AG10803 (cell line): ENCODE measurements at places on chromosomes 1 and 21.

DNA sequence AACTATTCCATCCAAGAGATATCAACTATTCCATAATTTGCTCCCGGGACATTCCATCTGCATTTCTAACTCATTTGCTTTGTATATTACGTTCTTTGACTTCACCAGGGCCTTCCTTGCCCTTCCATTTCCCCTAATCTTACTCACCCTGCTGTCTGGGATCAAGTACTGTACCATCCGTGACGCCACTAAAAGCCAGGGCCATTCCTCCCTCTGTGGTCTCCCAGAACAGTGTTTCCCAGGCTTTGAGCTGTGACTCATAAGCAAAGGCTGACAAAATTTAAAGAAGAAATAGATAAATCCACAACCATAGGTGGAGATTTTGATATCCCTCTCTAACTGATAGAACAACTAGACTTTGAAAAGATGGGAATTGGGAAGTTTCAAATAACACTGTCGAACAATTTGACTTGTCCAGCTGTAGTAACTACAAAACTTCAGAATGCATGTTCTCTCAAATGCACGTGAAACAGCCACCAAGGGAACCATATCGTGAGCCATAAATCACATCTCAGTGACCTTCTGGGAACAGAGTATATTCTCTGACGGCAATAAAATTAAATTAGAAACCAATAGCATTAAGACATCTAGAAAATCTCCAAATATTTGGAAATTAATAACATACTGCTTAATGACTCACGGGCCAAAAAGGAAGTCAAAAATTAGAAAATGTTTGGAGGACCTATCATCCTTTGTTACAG, 501.0 kb downstream of the SETD4 start:
- peak; percentile 95 for DNase-seq

GRCh38 chr21:31414263-31415000, 70.4 kb upstream of the TIAM1 start:
- no peak for DNase-seq

DNA sequence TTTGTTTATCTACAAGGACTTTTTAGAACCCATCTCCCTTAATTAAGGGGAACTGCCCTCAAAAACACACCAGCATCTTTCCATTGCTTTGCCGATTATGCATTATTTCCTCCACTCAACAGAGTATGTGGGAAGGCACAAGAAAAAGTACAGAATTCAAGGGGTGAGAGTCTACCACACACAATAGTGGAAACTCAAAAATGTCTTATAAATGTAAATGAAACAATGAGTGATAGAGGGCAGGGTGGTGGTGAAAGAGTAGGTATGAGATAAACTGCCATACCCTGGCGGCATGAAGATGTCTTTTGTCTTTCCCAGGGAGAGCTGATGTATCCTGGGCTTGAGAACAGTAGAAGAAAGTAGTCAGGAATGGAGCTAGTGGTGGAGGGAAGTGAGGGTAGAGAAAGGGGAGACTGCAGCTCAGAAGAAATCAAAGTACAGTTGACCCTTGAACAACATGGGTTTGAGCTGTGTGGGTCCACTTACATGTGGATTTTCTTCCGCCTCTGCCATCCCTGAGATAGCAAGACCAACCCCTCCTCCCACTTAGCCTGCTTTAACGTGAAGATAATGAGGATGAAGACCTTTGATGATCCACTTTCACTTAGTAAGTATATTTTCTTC, 24.4 kb downstream of the CD58 start:
- DNase-seq, result no peak

DNA sequence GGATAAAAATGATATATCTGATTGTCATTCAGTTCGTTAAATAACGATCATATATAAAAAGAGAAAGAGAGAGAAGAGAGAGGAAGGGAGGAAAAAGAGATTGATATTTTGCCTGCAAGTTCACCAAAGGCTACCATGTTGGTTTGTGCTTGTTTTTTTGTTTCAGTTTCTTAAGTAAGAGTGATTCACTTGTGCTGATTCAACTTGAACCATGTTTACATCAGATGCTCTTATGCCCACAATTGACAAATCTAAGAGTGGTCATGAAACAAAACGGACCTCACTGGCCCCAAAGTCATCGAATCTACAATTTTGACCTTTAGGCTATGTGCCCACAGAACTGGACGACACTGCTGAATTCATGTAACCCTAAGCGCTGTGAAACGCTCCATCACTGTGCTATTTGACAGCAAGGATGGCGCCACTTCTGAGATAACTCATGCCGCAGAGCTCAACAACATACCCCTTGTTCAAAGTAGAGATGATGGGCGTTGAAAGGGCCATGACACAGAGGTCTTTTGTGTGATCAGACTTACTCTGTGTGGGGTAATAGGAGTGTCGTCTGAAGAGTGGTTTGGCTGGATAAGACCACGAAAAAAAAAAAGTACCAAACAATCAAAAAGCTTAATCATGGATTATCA, 481.4 kb downstream of the SETD4 start:
- peak; percentile 52 for DNase-seq

DNA sequence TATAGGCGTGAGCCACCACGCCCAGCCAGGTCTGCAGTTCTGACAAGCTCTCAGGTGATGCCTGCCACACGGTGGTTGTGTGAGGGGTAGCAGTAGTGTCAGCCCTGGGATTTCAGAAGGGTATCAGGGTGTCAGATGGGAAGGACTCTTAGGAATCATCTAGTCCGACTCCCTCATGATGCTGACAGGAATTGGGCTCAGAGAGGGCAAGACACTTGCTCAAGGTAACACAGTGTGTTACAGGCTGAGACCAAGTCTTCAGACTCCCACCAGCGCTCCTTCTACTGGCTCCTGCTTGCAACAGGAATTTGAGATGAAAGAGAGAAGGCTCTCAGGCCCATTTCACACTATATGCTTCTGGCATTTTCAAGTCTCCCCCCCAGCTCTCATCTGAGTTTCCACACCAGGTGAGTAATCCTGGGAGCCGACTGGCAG, 6.9 kb downstream of the HTR1D start:
- DNase-seq, result no peak

- DNase-seq, result no peak
Observed at GRCh38 chr21:42296501-42296900, 18.7 kb downstream of the TFF3 start.

DNA sequence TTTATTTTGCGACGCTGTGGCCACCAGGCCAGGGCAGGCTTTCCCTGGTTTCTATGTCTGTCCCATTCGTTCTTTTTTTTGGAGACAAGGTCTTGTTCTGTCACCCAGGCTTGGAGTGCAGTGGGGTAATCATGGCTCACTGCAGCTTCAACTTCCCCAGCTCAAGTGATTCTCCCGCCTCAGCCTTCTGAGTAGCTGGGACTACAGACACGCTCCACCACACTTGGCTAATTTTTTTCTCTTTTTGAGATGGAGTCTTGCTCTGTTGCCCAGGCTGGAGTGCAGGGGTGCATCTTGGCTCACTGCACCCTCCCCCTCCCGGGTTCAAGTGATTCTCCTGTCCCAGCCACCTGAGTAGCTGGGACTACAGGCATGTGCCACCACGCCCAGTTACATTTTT, 43.4 kb upstream of the WNT4 start:
- no peak for DNase-seq

- DNase-seq, result no peak
Observed at GRCh38 chr1:228901936-228902681, 166.8 kb downstream of the RHOU start.

DNA sequence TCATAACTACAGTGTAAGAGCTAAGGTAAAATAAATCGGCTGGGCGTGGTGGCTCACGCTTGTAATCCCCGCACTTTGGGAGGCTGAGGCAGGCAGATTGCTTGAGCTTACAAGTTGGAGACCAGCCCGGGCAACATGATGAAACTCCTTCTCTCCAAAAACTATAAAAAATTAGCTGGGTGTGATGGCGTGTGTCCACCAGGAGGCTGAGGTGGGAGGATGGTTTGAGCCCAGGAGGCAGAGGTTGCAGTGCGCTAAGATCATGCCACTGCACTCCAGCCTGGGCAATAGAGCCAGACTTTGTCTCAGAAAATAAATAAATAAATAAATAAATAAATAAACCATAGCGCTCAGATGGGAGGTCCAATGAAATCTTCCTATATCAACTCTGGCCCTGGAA, 16.7 kb upstream of the FAM110D start:
- DNase-seq, result no peak

- peak; percentile 91 for DNase-seq
Observed at GRCh38 chr1:95086949-95087533, 14.3 kb upstream of the ALG14 start.

DNA sequence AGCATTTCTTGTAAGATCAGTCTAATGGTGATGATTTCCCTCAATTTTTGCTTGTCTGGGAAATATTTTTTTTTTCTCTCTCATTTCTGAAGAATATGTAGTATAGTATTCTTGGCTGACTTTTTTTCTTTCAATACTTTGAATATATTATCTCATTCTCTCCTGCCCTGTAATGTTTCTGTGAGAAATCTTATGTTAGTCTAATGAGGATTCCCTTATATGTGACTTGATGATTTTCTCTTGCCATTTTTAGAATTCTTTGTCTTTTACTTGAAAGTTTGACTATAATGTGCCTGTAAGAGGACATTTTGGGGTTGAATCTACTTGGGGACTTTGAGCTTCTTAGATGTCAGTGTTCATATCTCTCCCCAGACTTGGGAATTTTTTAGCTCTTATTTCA, 40.0 kb upstream of the PCBP3 start:
- DNase-seq, result no peak

DNA sequence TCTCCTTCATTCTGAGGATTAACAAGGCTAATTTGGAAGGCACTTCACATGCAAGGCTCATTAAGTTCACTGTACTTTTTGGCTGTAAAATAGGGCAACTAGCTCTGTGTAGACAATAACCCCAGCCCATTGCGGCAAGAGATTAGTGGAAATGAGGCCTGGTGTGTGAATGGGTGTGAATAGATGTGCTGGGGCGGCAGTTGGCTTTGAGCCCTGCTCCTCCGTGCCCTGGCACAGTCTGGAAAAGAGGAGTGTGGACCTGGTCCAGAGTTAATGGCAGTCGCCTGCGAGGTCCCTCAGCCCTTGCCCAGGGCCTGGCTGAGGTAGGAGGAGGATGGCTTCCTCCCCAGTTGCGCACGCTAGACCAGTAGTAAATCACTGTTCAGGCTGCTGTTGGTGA, 4.8 kb downstream of the KISS1 start:
- DNase-seq, result no peak

DNA sequence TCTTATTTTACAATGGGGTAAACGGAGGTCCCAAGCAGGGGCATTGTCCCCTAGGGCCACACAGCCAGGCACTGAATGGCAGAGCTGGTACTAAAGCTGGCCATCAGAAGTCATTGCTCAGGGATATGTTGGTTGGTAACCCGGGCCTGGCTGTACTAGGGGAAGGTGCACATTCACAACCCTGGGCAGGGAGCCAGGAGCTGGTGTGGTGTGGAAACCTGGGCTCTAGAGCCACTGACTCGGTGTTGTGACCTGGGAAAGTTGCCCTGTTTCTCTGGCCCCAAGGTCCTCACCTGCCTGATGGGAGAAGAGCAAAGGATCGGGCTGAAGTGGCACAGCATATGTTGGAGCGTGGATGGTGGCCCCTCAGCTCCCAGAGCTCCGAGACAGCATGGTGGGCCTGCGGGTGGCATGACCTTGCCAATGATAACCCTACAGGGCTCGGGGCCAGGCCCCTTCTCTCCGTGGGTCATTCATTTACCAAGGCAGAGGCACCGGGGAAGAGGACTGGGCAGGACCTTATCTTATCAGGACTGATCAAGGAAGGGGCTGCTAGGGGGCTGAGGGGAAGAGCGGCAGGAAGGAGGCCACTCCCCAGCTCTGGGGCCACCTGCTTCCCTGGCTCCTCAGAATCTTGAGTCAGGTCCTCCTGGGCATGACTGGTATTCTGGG, 274.1 kb downstream of the TRABD2B start:
- DNase-seq, result no peak

- DNase-seq, result peak; percentile 92
Observed at GRCh38 chr1:28392027-28392652, 22.6 kb downstream of the PHACTR4 start.
